ENCODE measurements at places on chromosomes 1 and 21.
A peak's percentile ranks its signal among the peaks of the same experiment; 100 is the strongest.

DNA sequence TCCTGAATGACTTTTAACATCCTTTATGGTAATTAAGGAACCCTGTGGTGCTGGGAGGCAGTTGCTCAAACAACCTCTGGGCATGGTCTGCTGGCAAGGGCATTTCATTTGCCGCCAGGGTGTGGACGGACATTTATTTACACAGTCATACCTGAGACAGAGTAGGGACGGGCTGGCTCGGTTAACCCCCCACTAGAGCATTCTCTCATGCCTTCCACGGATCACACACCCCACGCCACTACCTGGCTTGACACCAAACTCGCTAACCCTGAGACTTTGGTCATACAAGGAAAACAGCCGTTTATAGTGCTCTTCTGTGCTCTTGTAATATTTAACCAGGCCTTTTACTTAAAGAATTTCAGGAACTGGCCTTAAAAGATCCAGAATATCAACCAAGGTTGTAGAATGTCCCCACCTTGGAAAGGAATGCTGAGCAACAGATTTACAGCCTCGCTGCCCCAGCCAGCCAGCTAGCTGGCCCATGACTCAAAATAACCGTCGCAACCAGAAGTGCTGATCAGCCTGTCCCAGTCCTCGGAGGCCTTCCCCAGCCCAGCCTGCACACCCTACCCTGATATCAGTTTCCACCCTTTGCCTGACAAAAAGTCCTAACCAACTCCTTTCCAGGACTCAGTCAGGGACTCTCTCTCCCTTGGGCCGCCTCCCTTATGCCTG lies 6.5 kb upstream of the PDXK start:
- no peak for DNase-seq

GRCh38 chr1:13749543-13750341 lies 49.8 kb downstream of the PRDM2 start:
- peak; percentile 44 for DNase-seq

- DNase-seq = no peak
Observed at GRCh38 chr1:28981210-28981609, 66.8 kb downstream of the EPB41 start.

GRCh38 chr1:240607006-240607405 lies 4.9 kb downstream of the GREM2 start:
- no peak for DNase-seq

DNA sequence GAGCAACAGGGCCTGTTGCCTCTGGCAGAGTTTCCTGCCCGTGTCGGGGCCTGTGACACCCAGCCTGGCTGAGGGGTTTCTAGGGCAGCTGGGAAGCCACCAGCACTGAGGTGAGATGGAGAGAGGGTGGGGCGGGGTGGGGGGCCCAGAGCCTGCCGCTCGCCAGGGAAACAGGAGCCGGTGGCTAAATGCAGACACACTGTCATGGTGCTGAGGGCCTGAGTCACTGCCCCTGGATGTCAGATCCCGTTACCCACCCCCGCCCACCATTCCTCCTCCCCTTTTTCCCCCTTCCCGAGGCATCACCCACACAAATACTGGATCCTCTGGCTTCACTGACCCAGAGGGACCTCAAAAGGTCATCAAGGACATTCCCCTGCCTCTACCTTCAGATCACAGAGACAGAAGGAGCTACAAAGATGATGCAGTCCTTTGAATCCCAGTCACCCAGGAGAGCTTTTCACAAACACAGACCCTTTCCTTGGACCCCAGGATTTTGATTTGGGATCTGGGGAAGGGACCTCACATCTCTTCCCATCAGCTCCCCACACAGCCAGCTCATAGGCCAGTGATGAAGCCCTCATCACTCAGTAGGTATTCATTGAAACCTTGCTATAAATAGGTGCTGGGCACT lies 1.9 kb upstream of the HSPB7 start:
- DNase-seq = no peak

DNA sequence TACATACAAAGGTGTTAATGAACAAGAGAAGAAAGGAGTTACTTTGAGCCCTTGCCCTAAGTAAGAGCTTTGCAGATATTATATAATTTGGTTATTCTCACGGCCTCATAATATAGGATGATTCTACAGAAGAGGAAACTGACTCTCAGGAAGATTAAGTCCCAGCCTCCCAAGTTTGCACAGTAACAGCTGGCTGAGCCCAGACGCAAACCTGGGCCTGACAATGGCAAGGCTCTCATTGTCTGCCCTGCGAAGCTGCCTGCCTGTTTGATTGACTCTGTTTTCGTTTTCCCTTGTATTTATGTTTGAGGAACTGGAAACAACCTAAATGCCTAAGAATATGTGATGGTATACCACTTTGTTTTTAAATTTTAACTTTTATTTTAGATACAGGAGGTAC lies 76.2 kb upstream of the PGBD5 start:
- DNase-seq = no peak

DNA sequence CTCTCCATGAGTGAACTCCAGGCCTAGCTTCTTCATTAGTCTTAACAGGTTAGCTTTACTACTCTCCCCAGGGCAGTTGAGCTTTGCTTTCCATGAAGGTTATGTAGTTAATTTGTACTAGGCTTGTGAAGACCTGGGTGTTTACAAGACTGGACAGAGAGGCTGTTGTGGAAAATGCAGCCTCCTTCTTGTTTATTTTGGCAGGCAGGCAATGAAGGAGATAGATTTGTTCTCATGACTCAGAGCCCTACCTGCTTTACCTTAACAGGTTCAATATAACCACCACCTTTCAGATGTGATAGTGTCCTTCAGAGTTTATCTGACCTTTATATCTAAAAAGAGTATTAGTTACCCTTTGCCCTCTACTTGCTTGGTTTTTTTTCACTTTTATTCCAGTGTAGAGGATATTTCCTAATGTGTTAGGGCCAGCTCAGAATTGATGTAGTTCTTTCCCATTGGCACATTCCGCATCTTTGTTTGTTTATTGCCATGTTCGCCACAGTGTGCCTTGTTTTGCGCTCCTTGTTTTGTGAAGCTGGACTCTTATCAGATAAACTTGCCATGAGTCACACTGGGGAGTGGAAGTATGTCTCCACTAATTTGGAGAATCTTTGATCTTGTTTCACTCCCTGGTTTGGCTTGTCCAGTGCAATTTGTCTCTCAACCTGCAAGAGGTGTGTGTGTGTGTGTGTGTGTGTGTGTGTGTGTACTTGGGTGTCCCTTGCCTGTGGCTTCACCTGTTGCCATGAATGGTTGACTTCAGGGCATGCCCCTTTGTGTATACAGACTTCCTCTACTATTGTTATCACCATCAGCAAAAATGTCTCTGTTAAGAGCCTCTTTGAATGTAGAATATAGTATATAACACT lies 87.4 kb upstream of the MACF1 start:
- no peak for DNase-seq

DNA sequence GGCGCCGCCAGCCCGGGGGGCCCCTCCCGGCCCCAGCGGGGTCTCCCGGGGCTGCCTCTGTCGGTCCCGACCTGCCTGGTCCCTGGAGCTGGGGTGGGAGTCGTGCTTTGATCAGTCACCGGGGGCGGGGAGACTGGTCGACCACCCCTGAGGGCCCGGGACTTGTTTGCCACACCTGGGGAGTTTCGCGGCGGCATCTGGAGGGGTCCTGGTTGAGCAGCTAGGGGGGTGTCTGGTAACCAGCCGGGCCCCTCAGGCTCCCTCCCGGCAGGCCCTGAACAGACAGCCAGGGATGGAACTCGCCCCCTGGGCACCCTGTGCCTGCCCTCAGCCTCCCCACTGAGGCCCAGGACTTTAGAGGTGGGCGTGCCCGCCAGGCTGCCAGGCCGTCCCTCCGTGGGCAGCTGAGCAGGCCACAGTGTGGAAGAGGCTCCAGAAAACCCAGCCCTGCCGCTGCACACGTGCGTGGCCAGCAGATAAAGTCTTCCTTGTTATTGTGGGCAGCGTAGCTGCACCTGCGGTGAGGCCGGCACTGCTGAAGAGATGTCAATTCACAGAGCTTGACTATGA lies 13.3 kb upstream of the SAMD11 start:
- DNase-seq = no peak

DNA sequence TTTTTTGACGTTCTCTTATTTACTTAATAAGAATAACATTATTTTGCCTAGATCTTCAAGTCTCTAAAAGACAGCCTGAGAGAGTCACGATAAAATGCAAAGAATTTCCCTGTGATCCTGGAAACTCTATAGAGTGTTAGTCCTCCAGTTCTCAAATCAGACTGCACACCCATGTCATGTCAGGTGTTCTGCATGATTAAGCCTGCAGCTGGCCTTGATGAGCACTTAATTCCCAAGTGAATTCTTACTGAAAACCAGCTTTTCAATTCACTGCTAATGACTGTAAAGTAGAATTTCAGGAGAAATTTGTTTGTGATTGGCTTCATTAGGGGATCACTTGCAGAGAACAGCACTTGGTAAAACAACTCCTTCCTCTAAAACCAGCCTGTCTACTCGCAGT lies 41.9 kb downstream of the CHML start:
- DNase-seq = no peak

GRCh38 chr1:198775606-198776005 lies 136.8 kb downstream of the PTPRC start:
- no peak for DNase-seq

DNA sequence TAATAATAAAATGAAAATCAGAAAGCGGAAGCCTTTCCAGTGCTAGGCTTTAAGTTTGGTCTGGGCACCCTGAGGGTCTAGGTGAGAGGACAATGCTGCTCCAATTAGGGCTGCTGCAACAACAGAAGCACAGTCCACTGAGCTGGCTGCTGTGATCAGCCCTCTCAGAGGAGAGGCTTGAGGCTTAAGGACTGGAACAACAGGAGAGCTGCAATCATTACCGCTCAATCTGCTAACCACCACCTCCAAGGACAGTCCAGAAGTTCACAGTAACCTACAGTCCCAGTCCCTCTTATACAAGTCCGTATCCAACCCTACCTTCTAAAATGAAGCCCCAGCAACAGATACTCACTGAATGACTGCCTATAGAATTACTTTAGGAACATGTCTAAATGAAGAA lies 62.1 kb downstream of the USP24 start:
- no peak for DNase-seq

- no peak for DNase-seq
Observed at GRCh38 chr1:106944721-106945120, 111.8 kb upstream of the PRMT6 start.

- DNase-seq = no peak
Observed at GRCh38 chr1:171800342-171800741, 18.9 kb downstream of the METTL13 start.

DNA sequence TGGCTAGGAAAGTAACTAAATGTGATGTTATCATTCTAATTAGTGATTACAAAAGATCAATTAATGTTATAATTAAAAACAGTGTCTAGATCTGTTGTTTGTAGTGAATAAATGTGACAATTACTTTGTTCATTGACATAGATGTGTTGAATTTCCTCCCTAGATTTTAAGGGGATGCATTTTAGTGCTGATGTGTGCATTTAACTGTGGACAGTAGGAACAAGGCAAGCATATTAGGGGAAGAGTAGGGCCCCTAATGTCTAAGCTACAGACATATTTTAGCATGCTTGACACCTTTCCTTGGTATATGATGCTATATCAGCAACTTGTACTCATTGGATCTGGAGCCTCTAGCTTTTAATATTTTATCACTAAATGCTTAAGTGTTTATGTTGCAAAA lies 48.9 kb downstream of the NFIA start:
- DNase-seq = no peak

DNA sequence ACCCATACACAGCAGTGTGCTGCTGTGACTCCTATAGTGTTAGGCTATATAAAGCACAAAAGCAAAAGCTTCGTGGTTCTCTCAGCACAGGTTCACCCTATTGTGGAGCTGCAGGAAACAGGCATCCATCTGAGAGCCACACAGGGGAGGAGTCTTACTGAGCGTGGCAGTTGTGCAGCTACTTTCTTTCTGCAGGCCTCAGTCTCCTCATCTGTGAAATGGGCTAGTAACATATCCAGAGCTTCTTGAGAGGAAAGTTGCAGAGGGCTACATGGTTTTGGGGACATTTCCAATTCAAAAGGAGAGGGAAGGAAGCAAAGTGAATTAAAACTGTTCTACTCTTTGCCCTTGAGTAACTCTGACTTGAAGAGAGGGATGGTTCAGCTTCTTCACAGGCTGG lies 142.0 kb downstream of the FOXD2 start:
- DNase-seq = no peak

DNA sequence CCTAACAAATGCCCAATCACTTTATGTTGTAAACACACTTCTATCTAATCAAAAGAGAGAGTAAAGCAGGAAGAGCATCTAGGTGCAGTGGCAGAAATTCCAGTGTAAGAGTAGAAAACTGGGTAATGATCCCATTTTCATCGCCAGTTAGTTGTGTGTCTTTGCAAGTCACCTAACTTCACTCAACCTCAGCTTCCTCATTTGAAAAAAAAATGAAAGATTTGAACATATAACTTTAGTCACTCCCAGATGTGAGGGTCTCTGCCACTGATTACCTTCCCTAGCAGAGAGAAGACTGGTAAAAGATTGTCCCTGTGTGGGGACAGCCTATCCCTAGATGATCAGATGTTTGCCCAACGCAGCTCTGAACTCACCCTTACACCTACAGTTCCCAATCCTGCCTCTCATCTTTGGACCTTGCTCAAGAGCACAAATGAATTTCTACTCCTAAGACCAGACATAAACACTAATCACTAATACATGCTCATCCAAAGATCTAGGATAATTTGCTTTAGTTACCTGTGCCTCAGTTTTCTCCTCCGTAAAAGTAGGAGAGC lies 25.2 kb upstream of the DUSP23 start:
- no peak for DNase-seq

DNA sequence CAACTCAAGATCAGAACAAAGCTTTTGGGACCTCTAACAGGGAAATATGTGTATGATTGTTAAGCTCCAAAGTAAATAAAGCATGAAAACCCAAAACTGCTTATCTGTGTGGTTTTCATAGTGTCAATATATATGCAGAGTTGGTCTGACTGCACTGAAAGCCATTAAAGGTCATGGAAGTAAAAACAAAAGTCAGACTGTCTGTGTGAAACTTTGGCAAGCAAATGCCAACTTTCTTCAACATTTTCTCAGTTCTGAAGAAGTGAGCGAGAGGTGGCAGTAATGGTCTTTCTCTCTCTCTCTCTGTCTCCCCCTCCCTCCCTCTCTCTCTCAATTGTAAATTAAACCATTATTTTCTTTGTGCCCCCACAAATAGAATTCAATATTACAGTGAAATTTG lies 100.1 kb upstream of the S1PR1 start:
- no peak for DNase-seq

DNA sequence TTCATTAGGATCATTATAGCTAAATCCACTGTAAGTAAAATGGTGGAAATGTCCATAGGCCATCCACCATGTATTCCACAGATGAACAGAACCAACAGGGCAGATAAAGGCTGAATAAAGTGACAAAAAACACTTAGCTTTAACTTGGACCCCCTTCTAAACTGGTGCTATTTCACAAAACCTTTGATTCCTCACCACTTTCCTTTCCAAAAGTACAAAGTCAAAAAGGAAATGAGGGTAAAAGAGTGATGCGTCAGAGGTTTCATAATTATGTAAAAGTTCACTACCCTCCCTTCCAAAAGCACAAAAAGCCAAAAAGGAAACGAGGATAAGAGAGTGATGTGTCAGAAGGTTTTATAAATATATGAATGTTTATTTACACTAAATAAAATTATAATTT lies 172.2 kb downstream of the TBX15 start:
- DNase-seq = no peak

DNA sequence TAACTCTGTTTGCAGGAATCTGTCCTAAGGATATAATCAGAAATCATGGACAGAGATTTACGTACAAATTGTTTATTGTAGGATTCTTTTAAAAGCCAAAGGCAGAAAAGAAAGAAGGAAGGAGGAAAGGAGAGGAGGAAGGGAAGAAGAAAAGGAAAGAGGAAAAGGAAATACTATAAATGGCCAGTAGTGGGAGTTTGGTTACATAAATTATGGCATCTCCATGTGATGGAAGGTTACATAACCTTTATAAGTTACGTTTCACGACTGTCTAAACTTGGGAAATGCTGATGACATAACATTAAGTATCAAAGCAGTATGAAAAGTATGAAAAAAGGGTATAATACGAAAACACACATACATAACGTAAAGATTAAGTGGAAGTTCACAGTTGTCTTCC lies 39.0 kb downstream of the SMYD2 start:
- no peak for DNase-seq
